ENCODE measurements at places on chromosomes 13 and 19.

DNA sequence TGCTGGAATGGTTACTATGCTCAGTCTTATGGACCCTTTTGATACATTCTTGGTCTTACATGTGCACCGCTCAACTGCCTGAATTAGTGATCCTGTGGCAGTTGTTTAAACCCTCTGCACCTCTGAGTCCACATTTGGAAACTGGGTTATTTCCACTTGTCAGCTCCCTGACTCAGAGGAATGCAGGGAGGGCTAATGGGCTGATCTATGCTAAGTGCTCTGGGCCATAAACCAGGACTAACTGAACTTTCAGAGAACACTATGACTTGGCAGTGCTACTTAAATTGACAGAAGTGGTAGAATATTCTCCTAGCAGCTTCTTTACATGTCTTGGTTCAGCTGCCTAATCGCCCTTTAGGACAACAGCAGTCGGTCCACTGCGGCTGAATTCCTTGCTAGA, 26.8 kb upstream of the MED4 start:
- DNase-seq = no peak

GRCh38 chr19:12794196-12794941, 3.1 kb downstream of the JUNB start:
- no peak for DNase-seq

- DNase-seq = no peak
Measured at GRCh38 chr13:50060718-50061117, 45.5 kb downstream of the KCNRG start.

DNA sequence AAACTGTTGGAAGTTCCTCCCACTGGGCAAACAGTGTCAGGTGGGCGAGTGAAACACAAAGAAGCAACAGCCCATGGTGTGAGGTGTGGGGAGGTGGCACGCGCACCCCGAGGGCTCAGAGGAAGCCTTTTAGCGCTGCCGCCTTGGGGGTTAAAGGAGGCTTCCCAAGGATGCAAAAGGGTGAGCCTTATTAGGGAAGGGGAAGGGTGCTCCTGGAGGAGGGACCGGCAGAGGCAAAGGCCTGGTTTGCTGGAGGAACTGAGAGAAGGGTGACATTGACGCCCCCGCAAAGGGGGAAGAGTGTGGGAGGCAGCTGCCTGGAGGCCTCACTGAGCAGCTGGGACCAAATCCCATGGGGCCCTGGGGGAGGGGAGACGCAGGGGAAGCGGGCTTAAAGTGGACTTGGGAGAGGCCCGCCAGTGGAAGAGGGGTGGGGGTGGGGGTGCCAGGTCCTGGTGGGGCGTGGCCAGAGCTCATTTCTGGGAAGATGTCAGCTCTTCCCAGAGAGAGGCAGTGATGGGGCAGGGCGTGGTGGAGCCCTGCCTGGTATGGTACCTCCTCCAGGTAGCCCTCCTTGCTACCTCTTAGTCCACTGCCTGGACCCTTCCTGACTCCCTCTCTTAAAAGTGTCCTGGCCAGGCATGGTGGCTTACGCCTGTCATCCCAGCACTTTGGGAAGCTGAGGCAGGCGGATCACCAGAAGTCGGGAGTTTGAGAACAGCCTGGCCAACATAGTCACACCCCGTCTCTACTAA, 12.0 kb upstream of the FCHO1 start:
- no peak for DNase-seq

GRCh38 chr19:31214997-31215396, 134.2 kb downstream of the TSHZ3 start:
- DNase-seq = no peak

DNA sequence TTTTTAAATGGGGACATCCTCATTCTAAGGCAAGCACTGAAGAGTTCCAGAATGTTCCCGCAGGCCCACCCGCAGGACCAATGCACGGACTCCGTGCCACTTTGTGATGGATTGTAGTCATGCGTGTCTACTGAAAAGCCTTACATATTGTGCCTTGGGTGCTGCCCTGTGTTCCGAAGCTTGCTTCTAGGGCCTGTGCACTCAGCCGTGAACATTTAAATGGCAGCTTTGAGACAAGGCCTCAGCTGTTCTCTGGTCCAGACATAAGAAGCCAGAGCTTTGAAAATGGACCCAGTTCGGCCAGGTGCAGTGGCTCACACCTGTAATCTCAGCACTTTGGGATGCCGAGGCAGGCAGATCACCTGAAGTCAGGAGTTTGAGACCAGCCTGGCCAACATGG, 75.3 kb upstream of the CACNA1A start:
- DNase-seq = no peak

- no peak for DNase-seq
Measured at GRCh38 chr13:38176664-38177063, 173.0 kb upstream of the UFM1 start.

DNA sequence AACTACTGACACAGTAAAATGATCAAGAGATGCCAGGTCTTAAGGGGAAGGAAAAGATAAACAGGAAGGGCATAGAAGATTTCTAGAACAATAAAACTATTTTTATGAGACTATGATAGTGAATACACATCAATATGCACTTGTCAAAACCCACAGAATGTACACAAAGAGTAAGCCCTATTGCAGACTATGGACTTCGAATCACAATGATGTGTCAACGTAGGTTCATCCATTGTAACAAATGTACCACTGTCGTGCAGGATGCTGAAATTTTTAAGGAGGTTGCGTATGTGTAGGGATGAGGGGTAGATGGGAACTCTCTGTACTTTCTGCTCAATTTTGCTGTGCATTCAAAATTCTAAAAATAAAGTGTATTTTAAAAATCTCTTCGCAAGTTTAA, 171.9 kb downstream of the KLF12 start:
- DNase-seq = no peak

DNA sequence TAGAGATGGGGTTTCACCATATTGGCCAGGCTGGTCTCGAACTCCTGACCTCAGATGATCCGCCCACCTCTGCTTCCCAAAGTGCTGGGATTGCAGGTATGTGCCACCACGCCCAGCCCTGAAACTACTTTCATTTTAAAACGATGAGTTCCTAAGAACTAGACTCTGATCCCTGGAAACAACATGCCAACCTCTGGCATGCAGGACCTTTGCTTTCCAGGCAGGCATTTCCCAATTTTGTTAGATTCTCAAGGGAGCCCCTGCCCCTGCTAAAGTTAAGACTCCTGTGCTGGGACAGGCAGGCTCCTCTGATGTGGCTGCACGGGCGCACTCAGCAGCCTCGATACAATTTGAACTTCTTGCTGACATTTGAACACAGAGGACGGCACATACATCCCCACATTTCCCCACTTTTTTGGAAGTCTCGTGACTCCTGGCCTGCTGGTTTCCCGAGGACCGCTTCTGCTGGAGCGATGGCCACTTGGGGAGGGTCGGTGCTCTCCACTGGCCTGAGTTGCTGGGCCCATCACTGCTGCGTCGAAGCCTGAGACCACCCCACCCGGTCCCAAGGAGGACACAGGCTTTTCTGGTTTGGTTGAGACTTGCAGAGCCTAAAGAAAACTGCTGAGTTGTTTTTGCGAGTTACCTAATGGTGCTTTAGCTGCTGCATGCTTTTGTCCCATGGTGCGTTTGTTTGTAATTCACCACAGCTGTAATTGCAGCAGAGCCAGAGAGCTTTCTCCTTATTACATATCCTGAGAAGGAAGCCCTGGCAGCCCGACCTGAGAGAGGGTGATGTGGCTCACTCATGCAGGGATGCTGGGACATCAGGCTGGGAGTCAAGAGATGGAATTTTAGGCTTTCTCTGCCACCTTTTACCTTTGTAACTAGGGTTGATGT, 8.2 kb downstream of the ATP11A start:
- DNase-seq = no peak

GRCh38 chr19:46839752-46840497, 10.7 kb downstream of the AP2S1 start:
- DNase-seq = no peak

GRCh38 chr13:32310134-32310706, 4.9 kb downstream of the ZAR1L start:
- DNase-seq = no peak

GRCh38 chr13:32802159-32802558, 214.1 kb upstream of the KL start:
- no peak for DNase-seq

- no peak for DNase-seq
Measured at GRCh38 chr13:41582027-41582463, 124.7 kb downstream of the RGCC start.
